ENCODE measurements at places on chromosomes 7 and 10.

GRCh38 chr10:86216886-86217285 lies 149.7 kb downstream of the GRID1 start:
- DNase-seq = no peak

- no peak for DNase-seq
Observed at GRCh38 chr7:119963654-119964053, 309.3 kb upstream of the KCND2 start.

DNA sequence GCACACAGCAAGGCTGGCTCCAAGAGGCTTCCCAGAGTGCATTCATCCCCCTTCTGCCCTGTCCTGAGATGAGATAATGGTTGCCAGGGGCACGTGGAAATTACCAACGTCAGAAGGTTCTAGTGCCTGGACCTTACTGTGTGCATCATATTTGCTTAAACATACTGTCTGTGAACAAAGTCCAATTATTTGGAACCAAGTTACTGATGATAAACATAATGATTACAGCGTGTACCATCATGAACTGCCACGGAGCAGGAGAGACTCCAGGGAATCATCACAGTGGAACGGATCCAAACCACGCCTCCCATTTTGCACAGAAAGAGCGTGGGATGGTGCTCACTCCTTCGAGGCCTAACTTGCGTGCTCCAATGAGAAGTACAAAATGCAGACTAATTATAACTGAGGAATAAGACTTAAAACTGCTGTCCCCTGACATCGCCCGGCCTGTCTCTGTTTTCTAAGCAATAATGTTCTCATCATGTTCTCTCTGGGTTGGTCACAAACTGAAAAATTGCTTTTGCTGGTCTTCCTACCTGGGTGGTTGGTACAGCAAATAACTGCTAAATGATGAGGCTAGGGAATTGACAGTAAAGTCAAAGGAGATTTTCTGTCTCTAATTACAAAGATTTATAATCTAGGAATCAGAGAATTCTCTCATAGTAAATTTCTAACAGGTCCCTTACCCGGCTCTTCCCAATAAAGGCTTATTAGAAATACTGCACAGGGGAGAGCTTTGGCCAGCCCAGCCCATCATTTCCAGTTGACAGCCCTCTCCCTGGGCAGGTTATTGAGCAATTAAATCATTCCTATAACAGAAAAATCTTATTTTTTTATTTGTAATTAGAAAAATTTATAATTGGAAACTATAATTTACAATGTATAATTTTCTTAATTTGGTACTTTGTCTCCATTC lies 182.2 kb downstream of the CAMK1D start:
- DNase-seq = no peak

- DNase-seq = no peak
Observed at GRCh38 chr10:36247478-36247877, 605.4 kb upstream of the FZD8 start.

GRCh38 chr10:27464993-27465392 lies 39.1 kb upstream of the RAB18 start:
- DNase-seq = no peak

- no peak for DNase-seq
Observed at GRCh38 chr10:26730552-26730951, 33.1 kb downstream of the PDSS1 start.

DNA sequence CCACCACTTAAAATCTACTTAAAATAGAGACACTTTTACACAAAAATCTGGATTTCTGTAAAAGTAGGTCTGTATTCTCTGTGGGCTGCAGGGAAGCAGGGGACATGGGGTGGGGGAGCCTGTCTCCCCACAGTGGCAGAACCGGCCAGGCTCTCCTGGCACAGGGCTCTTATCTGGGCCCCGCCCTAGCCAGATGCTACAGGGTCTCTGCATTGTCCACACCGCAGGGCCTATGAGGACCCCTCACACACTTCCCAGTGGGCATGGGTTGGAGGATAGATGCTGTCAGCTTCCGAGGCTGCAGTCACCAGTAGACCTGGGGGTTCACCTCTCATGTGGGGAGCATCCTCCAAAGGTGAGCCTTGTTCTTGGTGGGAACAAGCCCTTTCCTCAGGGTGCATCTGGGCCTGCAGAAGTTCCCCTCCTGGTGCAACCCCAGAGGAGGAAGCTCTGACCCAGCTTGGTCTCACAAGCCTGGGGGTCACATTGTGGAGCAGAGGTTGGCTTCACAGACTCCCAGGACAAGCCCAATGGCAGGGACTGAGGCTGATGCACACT lies 15.4 kb upstream of the MYL7 start:
- DNase-seq = no peak

DNA sequence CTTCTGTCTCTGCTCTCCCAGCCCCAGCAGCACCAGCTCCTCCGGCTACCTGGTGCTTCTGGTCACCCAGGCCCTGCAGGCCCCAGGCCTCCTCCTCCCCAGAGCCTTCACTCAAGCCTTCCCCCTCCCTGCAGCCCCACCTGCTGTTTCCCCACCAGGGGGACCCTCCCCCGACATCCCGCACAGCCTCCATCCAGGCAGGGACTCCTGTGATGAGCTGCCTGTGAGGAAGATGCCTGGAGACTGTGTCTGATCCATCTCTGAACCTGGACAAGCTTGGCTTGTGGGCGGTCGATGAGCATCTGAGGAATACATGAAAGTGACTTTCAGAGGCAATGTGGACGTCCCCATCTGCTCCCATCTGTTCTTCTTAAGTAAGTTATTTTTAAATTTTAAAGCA lies 45.0 kb downstream of the RAMP3 start:
- no peak for DNase-seq

DNA sequence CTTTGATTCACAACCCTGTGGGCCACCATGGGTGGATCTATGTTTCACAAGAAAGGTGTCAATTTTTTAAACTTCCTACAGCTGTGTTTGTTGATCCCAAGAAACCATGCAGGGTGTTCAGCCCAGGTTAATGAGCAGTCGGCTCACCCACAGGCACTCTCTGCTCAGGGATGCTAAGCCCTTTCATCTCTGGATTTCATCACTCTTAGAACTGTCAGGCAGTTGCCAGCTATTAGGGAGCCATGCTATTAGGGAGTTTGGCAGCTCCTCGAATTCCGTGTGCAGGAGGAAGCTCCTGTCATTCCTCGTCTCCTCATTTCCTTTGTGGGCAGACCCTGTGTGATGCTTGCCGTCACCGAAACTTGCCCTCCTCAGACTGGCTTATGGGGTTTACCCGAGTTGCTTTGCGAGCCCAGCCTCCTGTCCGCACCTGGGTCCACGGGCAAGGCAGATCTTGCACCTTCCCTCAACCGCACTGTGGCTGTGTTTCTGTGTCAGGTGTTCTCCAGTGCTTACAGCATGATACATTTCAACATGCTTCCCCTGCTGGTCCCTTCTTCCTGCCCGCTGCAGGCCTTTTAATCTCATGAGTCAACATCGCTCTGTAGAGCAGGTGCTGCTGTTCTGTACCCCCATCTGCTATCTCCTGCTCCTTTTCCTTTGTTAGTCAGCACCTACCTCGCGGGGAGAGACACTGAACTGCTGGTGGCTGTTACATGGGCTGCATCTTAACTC lies 509.8 kb downstream of the SUGCT start:
- peak; percentile 80 for DNase-seq

DNA sequence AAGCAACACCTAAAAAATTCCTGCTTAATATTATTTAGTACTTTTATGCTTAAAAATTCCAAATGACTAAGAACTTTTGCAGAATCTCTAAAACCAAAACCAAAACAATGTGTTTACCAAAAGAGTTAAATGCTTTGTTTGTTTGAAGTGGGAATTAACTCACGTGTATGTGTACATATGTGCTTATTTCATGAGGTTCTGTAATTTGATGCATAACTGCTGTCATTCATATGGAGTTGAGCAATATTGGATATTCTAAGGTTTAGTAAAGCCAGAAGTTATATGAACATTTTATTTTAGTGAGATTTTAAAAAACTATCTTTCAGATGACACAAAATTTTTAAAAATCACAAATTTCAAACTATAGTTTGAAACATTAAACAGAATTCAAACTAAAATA lies 157.1 kb downstream of the PIP4K2A start:
- no peak for DNase-seq

Data from NCI-H524 (cell line).